ENCODE measurements at places on chromosomes 11 and 22.
A peak's percentile ranks its signal among the peaks of the same experiment; 100 is the strongest.

- DNase-seq, result no peak
These were observed 25.4 kb upstream of the CABP2 start for GRCh38 chr11:67548555-67549110.

DNA sequence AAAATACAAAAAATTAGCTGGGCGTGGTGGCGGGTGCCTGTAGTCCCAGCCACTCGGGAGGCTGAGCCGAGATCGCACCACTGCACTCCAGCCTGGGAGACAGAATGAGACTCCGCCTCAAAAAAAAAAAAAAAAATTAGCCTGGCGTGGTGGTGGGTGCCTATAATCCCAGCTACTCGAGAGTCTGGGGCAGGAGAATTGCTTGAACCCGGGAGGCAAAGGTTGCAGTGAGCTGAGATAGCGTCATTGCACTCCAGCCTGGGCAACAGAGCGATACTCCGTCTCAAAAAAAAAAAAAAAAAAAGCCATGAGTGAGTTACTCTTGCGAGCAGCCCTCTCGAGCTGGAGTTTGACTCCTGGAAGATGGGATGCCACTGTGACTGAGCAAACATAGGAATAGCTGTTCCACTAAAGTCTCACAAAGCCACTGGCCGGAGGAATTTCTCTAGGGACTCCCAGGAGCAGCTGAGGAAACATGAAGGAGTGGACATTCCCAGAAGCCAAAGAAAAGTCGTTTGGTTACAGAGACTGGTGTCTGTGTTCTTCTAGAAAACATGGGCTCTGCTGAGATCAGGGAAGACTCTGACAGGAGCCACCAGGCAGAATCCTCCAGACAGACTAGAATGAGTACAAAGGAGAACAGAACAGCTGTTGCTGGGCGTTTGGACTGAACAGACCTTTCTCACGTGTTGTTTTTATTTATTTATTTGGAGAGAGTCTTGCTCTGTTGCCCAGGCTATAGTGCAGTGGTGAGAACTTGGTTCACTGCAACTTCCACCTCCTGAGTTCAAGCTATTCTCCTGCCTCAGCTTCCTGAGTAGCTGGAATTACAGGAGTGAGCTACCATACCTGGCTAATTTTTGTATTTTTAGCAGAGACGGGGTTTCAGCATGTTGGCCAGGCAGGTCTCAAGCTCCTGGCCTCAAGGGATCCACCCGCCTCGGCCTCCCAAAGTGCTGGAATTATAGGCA lies 32.4 kb upstream of the MYH9 start:
- no peak for DNase-seq

- DNase-seq, result no peak
These were observed 24.1 kb downstream of the ASCC2 start for GRCh38 chr22:29814003-29814402.

DNA sequence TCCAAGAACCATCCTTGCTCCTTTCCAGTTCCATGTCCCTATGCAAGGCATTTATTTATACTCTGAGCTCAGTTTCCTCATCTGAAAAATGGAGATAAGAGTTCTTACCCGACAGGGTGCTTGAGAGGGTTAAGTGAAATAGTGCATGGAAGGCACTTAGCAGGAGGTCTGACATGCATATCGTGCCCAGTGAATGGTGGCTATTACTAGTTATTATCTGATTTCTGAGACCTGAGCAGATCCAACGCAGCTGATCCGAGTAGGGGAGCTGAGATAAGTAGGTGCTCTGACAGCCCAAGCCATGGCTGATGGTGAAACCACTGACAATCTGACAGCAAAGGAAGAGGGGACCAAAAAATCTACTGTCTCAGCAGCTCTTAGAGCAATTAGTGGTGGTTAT lies 24.9 kb downstream of the NAV2 start:
- no peak for DNase-seq

DNA sequence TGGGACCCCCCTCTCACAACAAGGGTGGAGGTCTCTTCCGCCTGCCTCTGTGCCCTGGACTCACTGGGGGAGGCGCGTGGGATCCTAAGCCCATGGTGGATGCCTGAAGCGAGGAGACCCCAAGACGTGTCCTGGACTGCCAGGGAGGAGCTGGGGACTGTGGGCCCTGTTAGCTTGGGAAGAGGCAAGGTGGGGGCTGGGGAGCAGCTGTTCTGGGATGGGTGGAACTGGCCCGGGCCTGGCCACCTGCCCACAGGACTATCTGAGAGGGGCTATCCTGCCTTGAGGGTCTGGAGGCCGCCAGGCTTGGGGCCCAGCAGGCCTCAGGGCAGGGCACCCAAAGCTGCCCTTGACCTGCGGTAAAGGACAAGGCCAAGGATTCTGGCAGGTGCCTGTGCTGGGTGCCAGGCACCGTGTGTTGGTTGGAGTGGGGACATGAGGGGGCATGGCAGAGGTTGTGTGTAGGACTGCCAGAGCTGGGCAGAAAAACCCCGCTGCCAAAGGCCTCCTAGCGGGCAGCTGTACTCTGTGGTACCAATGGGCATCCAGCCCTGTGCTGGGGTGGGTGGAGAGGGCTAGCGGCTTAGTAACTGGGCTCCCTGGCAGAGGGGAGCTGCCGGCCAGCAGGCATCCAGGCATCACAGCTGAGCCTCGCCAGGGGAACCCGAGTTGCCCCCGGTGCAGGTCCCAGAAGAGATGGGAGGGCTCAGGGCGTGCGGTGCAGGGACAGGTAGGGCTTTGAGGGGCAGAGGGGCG lies 670 bp downstream of the LSP1 start:
- no peak for DNase-seq

GRCh38 chr11:119103793-119104192 lies 2.1 kb upstream of the DPAGT1 start:
- DNase-seq, result peak; percentile 25

DNA sequence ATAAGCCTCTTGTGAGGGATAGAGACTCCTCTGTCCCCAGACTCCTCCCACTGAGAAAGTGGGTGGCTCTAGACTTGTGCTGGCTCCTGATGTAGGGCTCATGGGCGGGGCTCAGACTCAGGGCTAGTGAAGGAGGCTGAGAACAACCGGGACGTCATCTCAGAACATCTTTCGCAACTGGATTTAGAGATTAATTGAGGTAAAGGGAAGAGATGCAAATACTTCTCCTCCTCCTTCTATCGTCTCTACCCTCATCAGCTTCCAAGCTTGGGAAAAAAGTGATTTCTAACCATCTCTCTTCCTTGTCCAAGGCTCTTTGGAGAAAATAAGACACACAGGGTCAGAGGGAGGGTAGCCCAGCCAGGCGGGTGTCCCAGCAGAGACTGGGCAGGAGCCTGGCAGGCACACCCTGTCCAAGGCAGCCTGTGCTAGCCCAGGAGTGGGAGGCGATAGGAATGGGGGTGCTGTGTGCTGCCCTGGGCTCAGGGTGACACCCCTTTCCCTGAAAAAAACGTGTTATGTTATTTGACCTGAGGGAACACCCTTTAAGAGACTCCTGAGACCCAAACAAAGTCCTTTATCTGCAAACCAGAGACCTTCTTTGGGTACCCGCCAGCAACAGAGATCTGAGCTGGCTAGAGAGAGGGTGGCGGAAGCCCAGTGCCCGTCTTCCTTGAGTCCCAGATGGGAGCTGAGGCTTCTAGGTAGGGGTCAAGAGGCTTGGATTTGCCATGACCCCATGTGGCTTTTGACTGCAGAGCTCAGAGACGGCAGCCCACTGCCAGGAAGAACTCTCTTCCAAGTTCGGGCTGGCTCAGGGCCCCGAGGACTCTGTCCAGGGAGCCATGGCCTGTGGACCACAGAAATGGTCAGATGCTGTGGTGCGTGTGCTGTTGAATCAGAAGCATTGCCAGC lies 160.9 kb downstream of the ADAMTS15 start:
- DNase-seq, result peak; percentile 94

- DNase-seq, result no peak
These were observed 6.6 kb downstream of the TSPAN4 start for GRCh38 chr11:849104-849824.

DNA sequence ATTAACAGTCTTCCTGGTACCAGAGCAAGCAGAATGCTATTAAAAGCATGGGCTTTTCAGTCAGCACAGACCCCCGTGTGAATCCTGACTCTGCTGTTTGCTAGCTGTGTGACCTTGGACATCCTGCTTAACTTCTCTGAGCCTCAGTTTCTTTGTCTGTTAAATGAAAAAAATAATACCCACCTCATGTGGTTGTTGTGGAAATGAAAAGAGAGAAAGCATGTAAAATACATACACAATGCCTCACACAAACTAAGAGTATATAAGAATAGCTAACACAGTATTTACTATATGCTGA lies 39.5 kb downstream of the AHNAK start:
- DNase-seq, result no peak

DNA sequence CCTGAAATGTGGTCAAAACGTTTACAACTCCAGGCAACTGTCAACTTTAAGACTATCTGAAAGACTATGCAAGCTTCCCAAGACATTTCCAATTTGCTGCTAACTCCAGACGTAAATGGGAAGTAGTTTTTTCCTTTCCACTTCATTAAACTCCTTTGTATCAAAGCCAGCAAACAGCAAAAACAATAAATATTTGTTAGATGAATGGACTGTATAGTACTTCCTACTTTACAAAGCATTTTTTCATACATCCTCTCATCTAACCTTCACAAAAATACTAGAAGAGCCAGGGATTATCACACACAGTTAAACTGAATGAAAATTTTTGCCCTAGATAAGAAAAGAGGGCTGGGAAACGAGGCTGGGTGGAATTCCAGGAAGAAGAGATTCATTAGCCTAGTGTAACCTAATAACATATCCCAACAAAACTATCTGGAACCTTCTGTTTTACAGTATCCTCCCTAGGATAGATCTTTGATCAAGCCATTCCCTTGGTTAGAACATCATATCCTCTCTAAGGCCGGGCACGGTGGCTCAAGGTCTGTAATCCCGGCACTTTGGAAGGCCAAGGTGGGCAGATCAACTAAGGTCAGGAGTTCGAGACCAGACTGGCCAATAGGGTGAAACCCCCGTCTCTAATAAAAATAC lies 10.4 kb downstream of the NUP98 start:
- DNase-seq, result peak; percentile 27

GRCh38 chr11:64084951-64085710 lies 49.4 kb downstream of the FLRT1 start:
- no peak for DNase-seq

GRCh38 chr11:115085461-115086210 lies 407.3 kb downstream of the NXPE2 start:
- no peak for DNase-seq
